ENCODE measurements at places on chromosomes 12 and 14. TPM values are rescaled to one million over a fixed set of nuclear protein-coding genes. Genes with fewer than 3 reads are reported as not detected.

The NGB gene
- total RNA-seq, result not detected

The CRIP1 gene
- total RNA-seq, result not detected

The DAO gene
- total RNA-seq, result not detected

The CD27 gene
- total RNA-seq, result 0.43 TPM

The PPP4R4 gene
- 25.5 TPM for total RNA-seq

The MYRFL gene
- 0.37 TPM for total RNA-seq

- no peak for DNase-seq
These were observed 22.3 kb downstream of the B4GALNT3 start for GRCh38 chr12:482061-482460.

- no peak for DNase-seq
These were observed 132.4 kb upstream of the CNTN1 start for GRCh38 chr12:40559865-40560264.

- DNase-seq, result no peak
These were observed 7.7 kb upstream of the LTBP2 start for GRCh38 chr14:74619672-74620131.

- DNase-seq, result no peak
These were observed 67.8 kb upstream of the EGLN3 start for GRCh38 chr14:34018564-34019244.

- no peak for DNase-seq
These were observed 23.0 kb upstream of the BATF start for GRCh38 chr14:75499084-75499875.

- no peak for DNase-seq
These were observed 60.5 kb downstream of the GPATCH2L start for GRCh38 chr14:76212242-76212641.

GRCh38 chr14:38828183-38828827, 274.7 kb downstream of the SEC23A start:
- no peak for DNase-seq

GRCh38 chr14:55582746-55583145, 2.7 kb downstream of the KTN1 start:
- no peak for DNase-seq

DNA sequence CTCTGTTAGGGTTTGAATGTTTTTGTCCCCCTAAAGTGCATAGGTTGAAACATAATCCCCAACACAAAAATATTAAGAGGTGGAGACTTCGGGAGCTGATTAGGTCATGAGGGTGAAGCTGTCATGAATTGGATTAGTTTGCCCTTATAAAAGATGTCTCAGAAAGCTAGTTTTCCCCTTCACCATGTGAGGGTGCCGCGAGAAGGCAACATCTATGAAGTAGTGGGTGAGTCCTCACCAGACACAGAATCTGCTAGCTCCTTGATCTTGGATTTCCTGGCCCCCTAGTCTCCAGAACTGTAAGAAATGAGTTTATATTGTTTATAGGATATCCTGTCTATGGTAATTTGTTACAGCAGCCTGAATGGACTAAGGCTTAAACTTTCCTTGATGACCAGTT, 301.5 kb upstream of the ATP2B1 start:
- DNase-seq, result peak; percentile 43

GRCh38 chr12:14403711-14404196, 38.3 kb downstream of the ATF7IP start:
- DNase-seq, result no peak

- no peak for DNase-seq
These were observed 22.8 kb upstream of the IGF1 start for GRCh38 chr12:102503056-102503681.

DNA sequence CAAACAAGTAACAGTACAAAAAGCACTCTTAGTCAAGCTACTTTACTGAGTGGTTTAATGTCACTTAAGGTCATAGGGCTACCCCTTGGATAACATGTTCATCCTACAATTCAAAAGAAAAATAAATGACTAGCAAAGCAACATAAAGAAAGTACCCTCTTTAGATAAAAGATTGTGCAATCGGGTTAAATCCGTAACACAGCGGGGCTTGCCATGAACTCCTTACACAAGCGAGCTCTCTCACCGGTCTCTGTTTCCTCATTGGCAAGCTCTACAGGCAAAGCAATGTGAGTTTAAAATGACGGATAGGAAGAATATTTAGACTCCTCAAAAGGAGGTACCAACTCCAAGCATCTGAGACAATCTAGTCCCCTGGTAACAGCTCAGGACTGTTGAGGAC, 140.6 kb downstream of the EGLN3 start:
- no peak for DNase-seq

DNA sequence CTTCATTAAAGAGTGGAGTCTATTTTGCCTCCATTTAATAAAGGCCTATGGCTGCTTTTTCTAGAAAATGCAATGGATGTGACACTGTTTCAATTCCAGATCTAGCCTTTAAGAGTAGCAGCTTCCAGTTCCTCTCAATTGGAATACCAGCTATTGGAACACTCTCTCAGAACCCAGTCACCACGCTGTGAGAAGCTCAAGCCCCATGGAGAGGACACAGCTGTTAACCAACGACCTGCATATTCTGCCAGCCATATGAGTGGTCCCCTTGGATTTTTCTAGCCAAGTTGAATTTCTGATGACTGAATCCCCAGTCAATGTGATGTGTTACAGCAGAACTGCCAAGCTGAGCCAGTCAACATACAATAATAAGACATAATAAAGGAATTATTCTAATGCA, 131.8 kb downstream of the TMTC3 start:
- DNase-seq, result peak; percentile 2

GRCh38 chr12:19575337-19576243, 136.3 kb downstream of the AEBP2 start:
- DNase-seq, result no peak

Measured in neural progenitor cell (in vitro differentiated cells).